ENCODE measurements at places on chromosomes 1 and 21.

DNA sequence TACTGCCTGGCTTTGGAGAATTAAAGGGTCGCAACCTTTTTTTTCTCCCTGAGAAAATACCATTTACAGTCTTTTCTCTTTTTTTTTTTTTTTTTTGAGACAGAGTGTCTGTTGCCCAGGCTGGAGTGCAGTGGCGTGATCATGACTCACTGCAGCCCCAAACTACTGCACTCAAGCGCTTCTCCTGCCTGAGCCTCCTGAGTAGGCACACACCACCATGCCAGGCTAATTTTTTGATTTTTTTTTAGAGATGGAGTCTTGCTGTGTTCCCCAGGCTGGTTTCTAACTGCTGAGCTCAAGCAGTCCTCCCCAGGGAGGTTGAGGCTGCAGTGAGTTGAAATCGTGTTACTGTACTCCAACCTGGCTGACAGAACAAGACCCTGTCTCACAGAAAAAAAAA, 24.6 kb downstream of the UBE4B start:
- DNase-seq: no peak

GRCh38 chr1:6867729-6868659, 82.7 kb downstream of the CAMTA1 start:
- DNase-seq: no peak

DNA sequence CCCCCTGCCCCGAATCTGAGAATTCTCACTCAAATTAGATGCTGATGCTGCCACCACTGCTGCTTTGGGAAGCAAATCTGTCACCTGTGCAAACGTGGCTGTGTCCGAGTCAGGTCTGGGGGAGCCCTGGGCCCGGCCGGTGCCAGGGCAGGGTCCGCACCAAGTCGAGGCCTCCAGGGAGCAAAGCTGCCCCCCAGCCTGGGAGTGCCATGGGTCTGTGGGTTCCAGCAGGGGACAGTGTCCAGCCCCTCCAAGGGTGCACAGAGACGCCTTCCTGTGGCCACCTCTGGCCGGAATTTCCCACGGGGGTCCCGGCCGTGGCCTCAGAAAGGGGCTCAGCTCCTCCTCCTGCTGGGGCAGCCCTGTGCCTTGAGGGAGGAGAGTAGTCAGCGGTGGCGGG, 27.7 kb upstream of the TTLL10 start:
- no peak for DNase-seq

- DNase-seq: no peak
Observed at GRCh38 chr1:186498071-186498470, 37.2 kb upstream of the PDC start.

- no peak for DNase-seq
Observed at GRCh38 chr1:241849345-241849695, 1.3 kb downstream of the EXO1 start.

- no peak for DNase-seq
Observed at GRCh38 chr1:158035976-158036583, 42.6 kb downstream of the KIRREL1 start.

GRCh38 chr1:89763649-89763986, 57.2 kb upstream of the LRRC8D start:
- no peak for DNase-seq

GRCh38 chr1:108079440-108080025, 114.6 kb upstream of the VAV3 start:
- DNase-seq: no peak

Data from stimulated activated CD8-positive, alpha-beta memory T cell treated with anti-CD3 and anti-CD28 coated beads, Interleukin-7, amount 100 ng/mL, for 1 hour (primary cell).